ENCODE measurements at places on chromosomes 12 and 14.

DNA sequence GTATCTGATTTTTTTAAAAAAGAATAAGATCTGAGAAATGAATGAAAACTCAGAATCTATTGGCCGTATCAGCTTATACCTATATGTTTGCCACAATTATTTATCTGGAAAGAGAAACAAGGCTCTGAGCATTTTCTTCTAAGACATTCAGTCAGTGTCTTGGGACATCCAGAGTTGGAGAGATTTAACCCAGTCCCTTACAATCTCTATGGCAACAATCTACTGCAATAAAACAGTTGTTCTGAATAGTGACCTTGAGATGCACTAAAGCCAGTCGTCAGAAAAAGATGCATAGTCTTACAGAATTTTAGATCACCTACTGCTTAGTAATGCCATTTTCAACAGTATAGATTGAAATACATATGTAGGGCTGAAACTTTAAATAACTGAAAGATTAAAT, 52.0 kb upstream of the SOCS2 start:
- no peak for DNase-seq

GRCh38 chr14:100786131-100786530, 39.8 kb upstream of the MEG3 start:
- no peak for DNase-seq

- no peak for DNase-seq
Observed at GRCh38 chr14:69827560-69827959, 30.5 kb upstream of the SLC10A1 start.

GRCh38 chr12:48979602-48980388, 1.7 kb downstream of the WNT1 start:
- no peak for DNase-seq

DNA sequence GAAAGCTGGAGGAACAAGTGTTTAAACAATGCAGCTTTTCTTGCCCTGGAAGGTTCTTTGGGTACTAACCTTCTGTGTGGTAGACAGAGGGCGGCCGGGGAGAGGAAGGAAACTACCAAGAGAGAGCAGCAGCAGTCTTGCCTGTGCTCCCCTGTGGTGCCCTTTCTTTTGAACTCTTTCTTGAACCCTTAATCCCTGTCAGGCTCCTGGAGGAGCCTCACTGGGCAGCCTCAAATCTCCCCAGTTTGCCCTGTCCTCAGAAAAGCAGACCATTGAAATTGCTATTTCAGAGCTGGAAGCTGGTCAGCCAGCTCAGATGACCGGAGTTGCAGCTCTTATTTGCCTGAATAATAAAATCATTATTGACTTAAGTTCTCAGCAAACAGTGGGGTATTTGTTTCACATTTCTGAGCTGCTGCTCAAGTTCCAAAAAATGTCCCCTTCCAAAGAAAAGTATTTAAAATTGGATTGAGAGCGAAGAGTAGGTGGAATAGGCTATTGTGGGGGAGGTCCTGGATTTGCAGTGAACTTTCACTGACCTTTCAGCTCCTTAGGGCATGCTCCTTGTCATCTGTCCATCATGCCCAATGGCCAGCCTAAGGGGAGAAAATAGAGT, 42.1 kb upstream of the RNASE3 start:
- no peak for DNase-seq

GRCh38 chr14:31994391-31995033, 82.6 kb upstream of the ARHGAP5 start:
- no peak for DNase-seq

GRCh38 chr14:67933266-67933665, 113.7 kb downstream of the RAD51B start:
- no peak for DNase-seq

DNA sequence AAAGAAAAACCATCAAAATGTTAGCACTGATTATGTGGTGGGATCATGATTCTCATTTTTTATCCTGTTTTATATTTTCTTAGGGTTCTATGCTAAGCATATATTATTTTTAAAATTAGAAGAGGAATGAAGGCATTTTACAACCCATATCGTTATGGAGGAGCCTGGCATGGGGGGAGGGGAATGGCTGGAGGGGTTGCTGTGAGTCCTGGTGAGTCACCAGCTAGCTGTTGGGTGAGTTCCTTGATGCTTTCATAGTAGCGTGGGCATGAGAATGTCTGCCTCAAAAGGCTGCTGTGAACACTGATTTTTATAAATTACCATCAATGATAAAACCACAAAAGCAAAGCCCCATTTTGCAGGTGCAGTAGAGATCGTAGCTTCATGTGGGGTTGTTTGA, 46.9 kb downstream of the C14orf132 start:
- no peak for DNase-seq

- no peak for DNase-seq
Observed at GRCh38 chr14:40113671-40114070, 681.4 kb upstream of the FBXO33 start.

- DNase-seq: no peak
Observed at GRCh38 chr14:39873791-39874190, 441.6 kb upstream of the FBXO33 start.

GRCh38 chr12:131192951-131193350, 239.2 kb downstream of the ADGRD1 start:
- peak; percentile 53 for DNase-seq

DNA sequence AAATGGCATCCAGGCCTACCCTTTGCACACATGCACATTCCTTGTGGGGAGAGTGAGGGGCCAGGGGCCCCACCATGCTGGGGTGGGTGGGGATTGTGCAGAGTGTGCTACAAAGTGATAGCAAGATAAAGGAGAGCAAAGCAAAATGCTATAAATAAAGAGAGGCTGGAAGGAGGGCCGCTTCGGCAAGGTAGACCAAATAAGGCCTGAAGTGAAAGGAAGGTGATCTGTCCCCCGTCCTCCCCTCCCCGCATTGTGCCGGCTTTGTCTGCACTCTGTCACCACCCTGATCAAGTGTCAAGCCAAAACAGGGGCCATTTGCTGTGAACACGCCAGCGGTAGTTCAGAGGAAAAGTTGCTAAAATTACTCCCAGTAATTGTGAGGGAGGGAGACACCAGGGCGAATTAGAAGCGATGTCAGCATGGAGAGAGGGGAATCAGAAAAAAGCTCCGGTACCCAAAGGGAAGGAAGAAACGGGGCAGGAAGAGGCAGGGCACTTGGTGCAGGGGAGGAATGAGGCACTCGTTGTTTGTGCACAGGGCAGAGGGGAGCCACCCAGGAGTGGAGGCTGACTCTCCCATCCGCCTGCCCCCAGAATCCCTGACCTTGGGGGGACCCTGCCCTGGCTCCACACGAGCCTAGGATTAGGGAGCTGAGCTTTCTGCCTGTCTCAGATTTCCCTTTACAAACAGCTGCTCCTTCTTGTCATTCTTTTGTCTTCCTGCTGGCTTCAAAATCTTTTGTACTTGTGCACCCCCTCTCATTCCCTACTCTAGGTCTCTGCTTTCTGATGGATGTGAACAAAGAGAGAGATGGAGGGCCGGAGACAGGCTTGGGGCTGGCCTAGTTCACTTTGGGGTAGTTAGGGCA, 2.9 kb upstream of the MYH7 start:
- peak; percentile 53 for DNase-seq

DNA sequence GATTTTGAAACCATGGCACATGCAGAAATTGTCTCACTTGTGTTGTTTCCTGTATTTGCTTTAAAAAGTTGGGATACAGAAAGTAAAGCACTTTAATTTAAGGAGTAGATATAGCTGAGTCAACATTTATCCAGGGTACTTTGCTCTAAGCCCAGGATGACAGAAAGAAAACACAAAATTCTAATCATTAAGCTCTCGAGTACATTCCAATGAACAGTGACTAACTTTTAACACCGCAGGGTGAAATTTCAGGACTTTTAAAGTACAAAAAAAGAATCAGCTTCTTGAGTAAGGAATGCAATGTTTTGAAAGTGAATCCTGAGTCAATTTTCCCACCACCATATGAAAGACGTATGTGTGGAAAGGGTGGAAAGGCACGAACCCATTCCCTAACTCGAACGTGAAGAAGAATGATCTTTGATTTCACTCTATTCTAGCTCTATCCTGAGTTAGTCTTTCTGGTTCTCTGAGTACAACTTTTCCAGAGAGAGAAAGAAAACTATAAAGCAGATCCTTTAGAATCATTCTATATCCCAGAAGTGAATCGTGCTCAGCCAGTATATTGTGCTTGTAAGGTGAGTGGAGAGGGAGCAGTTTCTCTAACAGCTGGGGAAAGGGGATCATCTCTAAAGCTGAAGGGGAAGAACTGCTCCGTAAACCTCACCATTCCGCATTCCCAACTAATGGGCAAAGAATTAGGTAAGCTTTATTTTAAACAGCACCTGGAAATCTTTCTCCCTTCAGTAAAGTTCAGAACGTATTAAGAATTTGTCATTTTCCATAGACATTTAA, 779.0 kb upstream of the FLRT2 start:
- DNase-seq: no peak

DNA sequence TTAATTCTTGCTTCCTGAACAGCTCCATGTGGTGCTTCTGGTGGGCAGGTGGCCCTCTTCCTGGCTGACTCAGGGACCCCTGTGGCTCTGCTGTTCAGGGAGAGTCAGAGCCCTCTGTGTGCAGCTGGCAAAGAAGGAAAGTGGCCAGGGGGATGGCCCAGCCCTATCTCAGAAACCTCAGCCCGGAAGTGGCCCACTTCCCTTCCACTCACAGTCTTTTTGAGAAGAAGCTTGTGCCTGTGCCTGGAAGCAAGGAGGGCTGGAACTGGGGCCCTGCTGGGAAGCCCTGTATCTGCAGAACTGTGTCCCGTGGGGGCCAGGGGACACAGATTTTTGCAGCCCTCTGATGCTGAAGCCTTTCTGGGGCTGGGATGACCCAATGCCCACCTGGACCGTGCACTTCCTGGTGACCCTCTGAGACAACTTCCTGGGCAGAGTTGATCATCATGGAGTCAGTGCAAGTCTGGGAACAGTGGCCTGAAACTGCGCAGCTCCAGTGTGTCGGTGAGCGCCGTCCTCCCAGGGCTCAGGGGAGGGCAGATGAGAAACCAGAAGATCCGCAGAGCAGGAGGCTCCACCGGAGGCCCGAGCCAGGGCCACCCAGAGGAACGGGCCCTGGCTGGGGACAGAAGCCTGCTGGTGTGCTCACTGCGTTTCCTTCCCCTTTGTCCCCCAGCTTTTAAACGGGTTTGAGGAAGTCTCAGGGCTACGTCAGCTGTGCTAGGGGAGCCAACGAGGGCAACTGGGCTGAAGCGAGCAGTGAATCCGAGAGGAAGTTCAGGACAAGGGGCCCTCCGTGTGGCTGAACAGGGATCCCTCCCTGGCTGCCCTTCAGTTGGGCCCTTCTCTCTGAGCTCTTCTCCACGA, 217.4 kb upstream of the RTL1 start:
- peak; percentile 70 for DNase-seq

DNA sequence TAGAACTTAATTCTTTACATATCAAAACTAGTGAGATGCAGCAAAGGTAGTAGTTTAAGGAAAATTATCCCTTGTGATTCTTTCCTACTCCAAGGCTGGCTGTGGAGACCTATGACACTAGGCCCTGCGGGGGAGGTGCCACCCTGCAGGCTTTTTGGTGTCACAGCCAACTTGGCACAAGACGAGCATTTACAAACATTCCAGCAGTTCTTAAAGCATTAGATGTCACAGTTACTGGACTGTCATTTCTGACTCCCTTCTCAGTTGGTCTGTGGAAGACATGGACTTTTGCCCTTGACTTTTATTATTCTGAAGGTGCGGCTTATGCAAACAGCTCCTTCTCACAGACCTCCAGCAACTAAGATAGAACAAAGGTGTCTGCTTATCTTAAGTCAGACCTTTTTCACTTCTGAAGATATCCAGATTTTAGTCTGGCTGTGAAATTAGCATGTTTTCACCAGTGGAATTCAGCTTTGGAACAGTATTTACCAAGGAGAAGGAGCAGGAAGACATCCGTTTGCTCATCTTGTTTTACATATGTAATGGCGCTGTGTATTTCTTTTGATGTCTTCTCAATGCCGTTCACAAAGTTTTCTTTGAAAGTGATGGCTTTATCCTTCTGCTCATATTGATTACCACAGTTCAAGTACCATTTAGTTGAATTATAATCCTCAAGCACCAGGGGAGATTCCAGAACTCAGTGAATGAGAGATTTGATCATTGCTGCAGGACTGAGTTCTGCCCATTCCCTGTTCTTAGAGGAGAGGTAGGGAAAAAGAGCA, 17.9 kb downstream of the SRGAP1 start:
- no peak for DNase-seq

GRCh38 chr14:61562321-61563161, 132.8 kb upstream of the HIF1A start:
- no peak for DNase-seq

DNA sequence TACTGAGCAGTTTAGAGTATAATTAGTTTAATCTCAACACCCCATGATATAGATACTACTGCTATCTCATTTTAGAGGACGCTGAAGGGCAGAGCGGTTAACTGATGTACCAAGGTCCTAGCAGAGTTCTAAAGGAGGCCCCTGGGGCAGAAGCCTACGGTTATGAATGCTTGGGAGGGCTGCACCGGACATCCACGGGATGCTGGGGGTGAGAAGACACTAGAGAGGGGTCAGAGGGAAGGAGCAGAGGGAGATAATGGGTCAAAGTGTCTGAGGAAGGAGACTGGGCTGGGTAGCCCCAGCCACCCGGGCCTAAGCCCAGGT, 1.6 kb upstream of the ACTR6 start:
- no peak for DNase-seq

DNA sequence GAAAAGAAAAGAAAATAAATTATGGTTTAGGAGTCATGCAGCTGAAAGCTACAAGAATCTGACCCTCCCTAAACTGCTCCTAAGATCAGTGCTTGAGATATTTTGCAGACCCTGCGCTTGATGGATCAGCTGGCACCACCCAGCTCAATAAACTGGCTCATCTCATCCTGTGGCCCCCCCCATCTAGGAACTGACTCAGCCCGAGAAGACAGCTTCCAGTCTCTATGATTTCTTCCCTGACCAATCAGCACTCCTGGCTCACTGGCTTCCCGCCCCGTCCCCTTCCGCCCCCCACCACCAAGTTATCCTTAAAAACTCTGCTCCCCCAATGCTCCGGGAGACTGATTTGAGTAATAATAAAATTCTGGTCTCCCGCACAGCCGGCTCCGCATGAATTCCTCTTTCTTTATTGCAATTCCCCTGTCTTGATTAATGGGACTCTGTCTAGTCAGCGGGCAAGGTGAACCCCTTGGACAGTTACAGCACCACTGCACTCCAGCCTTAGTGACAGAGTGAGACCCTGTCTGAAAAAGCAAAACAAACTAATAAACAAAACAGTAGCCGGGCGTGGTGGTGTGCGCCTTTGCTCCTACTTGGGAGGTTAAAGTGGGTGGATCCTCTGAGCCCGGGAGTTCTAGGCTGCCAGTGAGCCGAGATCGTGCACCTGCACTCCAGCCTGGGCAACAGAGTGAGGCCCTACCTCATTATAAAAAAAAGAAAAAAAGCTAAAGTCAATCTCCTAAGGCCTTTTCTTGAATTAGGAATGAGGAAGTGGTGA, 24.5 kb upstream of the SPTLC2 start:
- DNase-seq: no peak

DNA sequence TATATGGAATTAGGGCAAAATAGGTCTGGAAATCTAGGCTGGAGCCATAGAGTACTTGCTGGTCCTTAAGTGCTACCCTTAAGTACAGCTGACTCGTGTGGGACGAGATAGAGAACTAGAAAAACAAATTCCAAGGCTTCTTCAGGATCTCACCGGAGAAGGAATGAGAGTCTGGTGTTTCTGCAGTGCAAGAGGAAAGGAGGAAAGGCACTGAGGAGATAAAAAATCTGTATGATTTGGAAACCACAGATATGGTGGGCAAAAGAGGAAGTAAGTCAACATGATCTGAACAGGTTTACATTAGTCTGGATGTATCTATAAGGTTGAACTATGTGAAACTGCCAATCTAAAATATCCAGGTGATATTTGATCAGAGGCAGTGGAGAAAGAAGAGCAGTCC, 134.4 kb upstream of the SOX5 start:
- no peak for DNase-seq

Measured in coronary artery (tissue), 2 donors.